ENCODE measurements at places on chromosomes 13 and 19. TPM values are rescaled to one million over a fixed set of nuclear protein-coding genes. Genes with fewer than 3 reads are reported as not detected.

NR2F6 gene
- total RNA-seq = 40.3 TPM

- DNase-seq = no peak
Measured at GRCh38 chr19:14599548-14600147, 16.8 kb downstream of the CLEC17A start.

- DNase-seq = no peak
Measured at GRCh38 chr19:27966390-27966816, 1246.5 kb downstream of the UQCRFS1 start.

DNA sequence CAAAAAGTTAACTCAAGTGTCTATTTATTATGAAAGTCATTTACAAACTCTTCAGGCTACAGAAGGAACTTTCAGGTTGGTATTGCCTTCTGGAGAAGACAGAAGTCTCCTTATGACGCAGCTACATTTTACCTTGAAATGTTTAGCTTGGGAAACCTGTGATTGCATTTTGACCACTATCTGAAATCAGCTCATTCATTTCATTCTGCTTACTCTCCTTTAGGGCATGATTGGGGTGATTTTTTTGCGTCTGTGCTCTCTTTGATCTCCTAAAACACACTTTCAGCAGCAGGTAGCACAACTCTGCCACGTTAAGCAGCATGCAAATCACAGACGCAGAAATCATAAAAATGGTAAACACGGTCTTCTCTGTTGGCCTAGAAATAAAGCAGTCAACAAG is 9.6 kb downstream of the GJB6 start:
- DNase-seq = no peak

ZNF146 gene
- total RNA-seq = 75.2 TPM

GRCh38 chr13:32515246-32515645 is 23.3 kb downstream of the N4BP2L2 start:
- DNase-seq = no peak

- DNase-seq = no peak
Measured at GRCh38 chr13:106105153-106105552, 430.3 kb downstream of the EFNB2 start.

GRCh38 chr13:77213644-77214043 is 113.2 kb downstream of the MYCBP2 start:
- DNase-seq = no peak

DNA sequence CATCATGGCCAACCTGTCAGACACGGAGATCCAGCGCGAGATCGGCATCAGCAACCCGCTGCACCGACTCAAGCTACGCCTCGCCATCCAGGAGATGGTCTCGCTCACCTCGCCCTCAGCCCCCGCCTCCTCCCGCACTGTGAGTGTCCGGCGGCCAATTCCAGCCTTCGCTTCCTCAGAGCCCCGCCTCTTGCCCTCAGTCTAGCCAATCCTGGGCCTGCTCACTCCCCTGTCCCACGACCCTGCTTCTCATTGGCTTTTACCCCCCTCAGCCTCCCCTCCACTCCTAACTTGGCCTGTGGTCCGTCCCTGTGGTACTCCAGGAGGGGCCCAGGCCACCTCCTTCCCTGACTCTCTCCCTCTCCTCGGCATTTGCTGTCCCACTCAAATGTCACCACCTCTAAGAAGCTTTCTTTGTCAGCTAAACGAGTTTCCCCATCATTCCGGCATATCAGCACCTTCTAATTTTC is 12.3 kb downstream of the HRC start:
- DNase-seq = peak; percentile 84

GRCh38 chr19:10219678-10220077 is 11.5 kb downstream of the S1PR2 start:
- DNase-seq = no peak

INAFM1 gene
- 39.5 TPM for total RNA-seq

DNA sequence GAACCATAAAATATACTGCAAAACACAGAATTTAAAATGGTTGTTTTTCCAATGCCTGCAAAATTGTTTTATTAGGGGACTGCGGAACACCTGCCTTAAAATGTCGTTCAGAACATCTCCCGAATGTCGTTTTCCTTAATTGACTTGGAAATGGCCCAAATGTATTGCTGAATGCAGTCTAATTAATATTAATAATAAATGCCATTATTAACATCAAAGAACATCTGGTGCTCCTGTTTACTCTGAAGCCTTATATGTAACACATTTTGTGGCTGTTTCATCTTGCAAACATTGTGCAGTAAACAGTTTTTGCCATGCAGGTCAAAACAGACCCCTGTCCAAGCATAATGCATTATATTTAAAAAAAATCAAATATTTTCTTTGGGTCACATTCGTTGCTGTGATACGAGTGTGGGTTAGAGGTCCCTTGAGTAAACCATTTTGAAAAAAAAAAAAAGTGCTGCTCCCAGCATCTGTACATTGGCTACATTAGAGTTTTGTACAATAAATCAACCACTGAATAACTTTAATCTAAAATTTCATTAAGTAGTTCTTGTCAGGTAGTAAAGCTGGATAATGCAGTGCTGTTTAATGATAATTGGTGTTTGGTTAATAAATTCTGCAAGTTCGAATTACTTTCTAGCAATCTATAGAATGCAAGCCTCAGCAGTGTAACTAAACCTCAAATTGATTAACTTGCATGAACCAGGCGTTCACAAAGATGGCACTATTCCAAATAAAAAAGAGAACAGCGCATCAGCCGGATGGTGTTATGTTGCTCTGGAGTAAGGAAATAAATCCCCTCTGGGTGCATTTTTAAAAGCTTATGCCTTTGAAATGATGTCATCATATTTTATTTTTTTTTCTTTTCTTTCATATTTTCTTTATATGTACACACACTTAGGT is 140.2 kb downstream of the ZNF536 start:
- no peak for DNase-seq

- no peak for DNase-seq
Measured at GRCh38 chr19:52307275-52307674, 10.3 kb downstream of the ZNF480 start.

HIPK4 gene
- total RNA-seq = 0.48 TPM

RHPN2 gene
- total RNA-seq = under 0.01 TPM

DNA sequence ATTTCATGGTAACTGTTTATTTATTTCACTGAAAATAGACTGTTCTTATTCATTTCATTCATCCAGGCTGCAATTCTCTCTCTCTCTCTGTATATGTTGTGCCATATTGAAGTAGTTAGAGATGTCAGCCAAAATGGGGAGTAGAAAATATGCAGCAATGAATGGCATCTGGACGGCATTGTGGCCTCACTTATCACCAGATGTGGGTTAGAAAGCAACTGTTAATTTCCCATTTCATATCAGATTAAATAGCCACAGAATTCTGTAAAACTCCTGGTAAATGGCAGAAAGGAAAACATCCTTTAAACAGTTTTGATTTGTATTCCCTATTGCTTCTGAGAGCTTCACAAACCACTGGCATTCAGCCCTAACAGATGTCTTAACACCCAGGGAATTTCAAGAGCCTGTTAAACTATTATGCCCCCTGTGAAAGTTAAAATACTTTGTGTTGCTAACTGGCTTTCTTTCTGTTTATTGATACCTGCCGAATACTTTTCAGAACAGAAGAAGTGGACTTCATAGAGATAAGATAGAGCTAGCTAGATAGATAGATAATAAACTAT is 1763.3 kb upstream of the MIR17HG start:
- no peak for DNase-seq

NPAS1 gene
- total RNA-seq = not detected

ZNF780B gene
- total RNA-seq = 27.5 TPM

ITGBL1 gene
- total RNA-seq = 2.6 TPM

DNA sequence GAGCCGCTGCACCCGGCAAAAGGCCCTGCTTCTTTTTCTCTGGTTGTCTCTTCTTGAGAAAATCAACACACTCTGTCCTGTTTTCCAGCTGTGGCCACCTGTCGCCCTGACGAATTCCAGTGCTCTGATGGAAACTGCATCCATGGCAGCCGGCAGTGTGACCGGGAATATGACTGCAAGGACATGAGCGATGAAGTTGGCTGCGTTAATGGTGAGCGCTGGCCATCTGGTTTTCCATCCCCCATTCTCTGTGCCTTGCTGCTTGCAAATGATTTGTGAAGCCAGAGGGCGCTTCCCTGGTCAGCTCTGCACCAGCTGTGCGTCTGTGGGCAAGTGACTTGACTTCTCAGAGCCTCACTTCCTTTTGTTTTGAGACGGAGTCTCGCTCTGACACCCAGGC is 17.2 kb downstream of the LDLR start:
- DNase-seq = no peak

GPR32 gene
- total RNA-seq = not detected

SLC1A6 gene
- total RNA-seq = not detected

GRCh38 chr13:111278258-111278657 is 42.2 kb upstream of the TEX29 start:
- DNase-seq = no peak

- DNase-seq = peak; percentile 65
Measured at GRCh38 chr19:18762125-18763023, 28.7 kb downstream of the COMP start.

RFX2 gene
- total RNA-seq = 77.9 TPM

DNA sequence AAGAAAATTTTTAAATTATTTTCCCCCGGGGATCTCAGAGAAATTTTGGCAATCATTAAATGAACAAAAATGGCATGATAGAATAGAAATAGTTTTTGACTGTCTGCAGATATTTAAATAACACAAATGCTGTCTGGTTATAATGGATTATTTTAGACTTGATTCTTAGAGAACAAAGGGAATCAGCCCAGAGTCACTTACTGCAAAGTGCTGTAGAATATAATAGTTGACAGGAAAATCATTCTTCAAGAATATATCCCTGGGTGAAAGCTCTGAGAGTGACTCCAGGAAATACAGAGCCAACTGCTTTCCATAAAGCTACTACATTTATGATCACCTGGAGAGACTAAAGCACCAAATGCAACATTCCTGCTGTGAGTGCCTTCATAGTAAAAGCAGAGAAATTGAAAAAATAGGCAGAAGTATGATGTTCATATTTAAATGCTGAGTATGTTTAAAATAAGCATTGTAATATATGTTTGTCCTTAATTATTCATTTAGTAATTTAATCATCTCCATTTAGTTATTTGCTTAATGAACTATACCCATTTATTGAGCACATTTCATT is 1765.8 kb downstream of the SLITRK1 start:
- no peak for DNase-seq

GRCh38 chr19:1084024-1084868 is 10.9 kb downstream of the POLR2E start:
- no peak for DNase-seq

NUMBL gene
- total RNA-seq = 29.2 TPM

DNA sequence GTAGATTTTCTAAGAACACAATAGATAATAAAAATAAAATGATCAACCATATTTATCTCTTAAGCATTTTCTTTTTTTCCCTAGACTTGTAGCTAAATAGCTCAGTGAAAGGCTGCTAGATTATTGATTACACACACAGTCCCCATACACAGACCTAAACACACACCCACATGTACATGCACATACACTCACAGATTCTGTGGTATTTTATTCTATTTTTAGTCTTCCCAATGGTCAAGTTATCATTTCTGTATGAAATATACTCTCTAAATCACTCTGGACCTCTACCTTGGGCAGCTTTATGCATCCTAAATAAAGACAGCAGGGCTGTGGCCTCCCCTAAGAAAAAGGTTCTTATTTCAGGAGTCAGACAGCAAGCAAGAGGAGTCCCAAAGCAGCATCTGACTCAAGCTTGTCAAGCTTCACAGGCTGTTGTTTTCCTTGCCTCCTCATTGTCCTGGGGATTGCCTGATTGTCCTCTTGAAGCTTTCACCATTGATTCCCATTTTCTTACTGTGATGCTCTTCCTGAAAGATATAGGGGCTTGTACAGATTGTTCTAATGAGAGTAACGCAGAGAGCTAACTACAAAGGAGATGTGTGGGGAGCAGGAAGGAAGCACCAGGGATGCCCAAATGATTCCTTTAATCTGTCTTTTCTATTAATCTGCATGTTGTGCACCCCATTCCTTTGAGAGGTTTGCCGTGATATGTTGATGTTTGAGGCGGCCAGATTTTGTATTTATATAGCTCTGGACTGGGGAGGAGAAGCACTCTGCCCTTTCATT is 986.5 kb downstream of the PCDH17 start:
- no peak for DNase-seq

SKA3 gene
- 0.49 TPM for total RNA-seq

- no peak for DNase-seq
Measured at GRCh38 chr13:22086597-22087330, 415.9 kb downstream of the FGF9 start.

ZNF154 gene
- 0.88 TPM for total RNA-seq

GRCh38 chr13:45481688-45482087 is 16.9 kb downstream of the COG3 start:
- no peak for DNase-seq

DNA sequence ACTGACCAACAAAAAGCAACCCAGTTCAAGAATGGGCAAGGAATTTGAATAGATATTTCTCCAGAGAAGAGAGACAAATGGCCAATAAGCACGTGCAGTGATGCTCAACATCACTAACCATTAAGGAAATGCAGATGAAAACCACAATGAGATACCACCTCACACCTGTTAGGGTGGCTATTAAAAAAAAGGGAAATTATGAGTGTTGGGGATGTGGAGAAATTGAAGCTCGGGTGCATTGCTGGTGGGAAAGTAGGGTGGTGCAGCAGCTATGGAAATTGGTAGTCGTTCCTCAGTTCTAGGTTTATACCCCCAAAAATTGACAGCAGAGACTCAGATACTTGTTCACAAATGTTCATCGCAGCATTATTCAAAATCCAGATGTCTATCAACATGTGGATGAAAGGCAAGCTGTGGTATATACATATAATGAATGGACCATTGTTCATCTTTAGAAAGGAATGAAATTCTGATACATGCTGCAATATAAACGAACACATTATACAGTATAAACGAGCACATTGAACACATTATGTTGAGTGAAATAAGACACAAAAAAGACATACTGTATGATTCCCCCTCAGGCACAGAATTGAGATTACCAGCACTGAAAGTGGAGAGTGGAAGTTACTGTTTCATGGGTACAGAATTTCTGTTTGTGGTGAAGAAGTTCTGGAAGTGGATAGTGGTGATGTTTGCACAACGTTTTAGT is 927 bp downstream of the CHAMP1 start:
- DNase-seq = no peak

LHB gene
- total RNA-seq = not detected

ZNF100 gene
- 16.3 TPM for total RNA-seq

ZNF726 gene
- total RNA-seq = not detected

DNA sequence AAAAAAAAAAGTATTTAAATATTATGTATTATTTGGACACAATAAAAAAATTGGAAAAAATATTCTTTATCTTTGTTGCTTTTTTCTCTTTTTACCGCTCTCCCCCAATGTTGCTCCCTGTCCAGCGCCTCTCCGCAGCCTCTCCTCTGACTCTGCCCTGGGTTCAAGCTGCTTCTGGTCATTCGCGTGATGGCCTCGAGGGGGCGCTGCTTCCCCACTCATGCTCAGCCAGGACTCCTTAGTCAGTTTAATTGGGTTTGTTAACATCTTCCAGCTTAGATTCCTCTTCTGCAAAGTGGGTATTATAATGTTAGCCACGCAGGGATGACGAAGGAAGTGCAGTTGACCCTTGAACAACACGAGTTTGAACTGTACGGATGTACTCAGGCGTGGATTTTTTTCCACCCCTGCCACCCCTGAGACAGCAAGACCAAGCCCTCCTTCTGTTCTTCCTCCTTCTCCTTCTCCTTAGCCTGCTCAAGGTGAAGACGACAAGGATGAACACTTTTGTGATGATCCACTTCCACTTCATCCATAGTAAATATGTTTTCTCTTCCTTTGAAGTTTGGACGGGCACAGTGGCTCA is 4.9 kb upstream of the NWD1 start:
- no peak for DNase-seq

Measured in uterus (tissue), 4 donors.